Nephron progenitor cell (in vitro differentiated cells): ENCODE measurements at places on chromosomes 16 and 17.

GRCh38 chr16:21277927-21278706, at the start of gene CRYM:
CRYM (minus strand) TSS chr16:21278290; CDS start chr16:21278251, 39 bp downstream.
- peak; percentile 79 for DNase-seq

DNA sequence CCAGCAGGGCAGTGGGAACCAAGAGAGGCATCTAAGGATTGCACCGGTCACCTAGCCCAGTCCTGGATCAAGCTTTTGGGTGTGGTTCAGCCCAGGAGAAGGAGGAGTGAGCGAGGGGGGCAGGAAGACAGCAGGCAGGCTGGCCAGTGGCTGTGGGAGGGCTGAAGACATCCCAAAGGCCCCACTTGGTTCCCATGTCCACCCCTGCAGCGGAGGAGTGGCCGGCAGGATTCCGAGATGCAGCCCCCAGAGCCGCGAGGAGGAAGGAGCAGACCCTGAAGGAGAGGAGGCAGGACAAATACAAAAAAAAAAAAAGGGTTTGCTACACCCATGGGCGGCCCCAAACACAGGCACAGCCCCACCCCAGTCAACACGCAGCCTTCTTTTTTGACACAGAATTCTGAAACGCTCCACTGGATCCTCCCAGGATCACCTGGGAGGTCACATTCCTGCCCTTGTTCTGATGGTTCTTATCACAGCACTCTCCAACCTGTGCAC, 1.1 kb upstream of the SLC47A2 start:
- no peak for DNase-seq

- DNase-seq = no peak
Observed at GRCh38 chr17:82457073-82457928, 1.2 kb upstream of the NARF start.

GRCh38 chr17:63881935-63882601, at the start of gene GH2:
GH2 (minus strand) TSS chr17:63881944; CDS start chr17:63881801, 143 bp downstream.
- DNase-seq = peak; percentile 72

DNA sequence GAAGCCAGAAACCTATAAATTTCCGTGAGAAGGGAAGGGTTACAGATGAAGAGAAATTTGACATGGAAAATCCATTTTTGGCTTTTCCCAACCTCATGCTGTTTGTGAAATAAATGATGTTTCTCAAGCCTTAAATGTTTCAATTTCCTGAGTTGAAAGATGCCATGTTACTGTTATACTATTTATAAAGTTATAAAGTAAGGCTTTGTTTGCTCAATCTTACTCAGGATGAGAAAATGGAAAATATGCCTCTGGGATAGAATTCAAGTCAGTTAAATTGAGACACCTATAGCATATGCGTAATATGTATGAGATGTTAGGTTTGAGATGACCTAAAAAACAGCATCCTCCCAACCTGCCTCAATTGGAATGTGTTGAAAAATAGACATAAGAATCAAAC, 19.9 kb upstream of the FAM20A start:
- DNase-seq = no peak

GRCh38 chr17:4482338-4483011, 16.2 kb upstream of the SPNS2 start:
- DNase-seq = no peak

- no peak for DNase-seq
Observed at GRCh38 chr17:68036304-68037147, 991 bp downstream of the KPNA2 start.
